ENCODE measurements at places on chromosomes 16 and 17.

DNA sequence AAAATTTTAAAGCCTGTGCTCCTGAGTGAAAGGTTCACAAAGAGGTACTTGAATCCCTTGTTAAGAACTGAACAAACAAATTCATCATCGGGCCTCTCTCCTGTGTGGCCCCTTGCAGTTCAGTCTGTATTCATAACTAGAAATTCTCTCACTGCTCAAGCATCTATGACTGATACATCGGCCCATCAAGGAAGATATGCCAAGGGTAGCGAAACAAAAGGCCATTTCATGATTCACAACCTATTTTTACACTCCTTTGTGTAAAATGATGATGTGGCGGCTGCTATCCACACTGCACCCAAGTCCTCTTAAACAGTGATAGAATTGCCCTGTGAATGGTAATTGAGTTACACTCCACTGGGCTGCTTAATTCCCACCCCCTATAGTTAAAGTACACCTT lies 204.6 kb downstream of the STX8 start:
- DNase-seq, result peak; percentile 67

- DNase-seq, result peak; percentile 25
Observed at GRCh38 chr16:52812678-52813556, 239.8 kb downstream of the CHD9NB start.

- no peak for DNase-seq
Observed at GRCh38 chr17:42414704-42415409, 8.2 kb downstream of the CAVIN1 start.

GRCh38 chr17:7216242-7217112 lies 3.2 kb downstream of the DLG4 start:
- DNase-seq, result no peak

DNA sequence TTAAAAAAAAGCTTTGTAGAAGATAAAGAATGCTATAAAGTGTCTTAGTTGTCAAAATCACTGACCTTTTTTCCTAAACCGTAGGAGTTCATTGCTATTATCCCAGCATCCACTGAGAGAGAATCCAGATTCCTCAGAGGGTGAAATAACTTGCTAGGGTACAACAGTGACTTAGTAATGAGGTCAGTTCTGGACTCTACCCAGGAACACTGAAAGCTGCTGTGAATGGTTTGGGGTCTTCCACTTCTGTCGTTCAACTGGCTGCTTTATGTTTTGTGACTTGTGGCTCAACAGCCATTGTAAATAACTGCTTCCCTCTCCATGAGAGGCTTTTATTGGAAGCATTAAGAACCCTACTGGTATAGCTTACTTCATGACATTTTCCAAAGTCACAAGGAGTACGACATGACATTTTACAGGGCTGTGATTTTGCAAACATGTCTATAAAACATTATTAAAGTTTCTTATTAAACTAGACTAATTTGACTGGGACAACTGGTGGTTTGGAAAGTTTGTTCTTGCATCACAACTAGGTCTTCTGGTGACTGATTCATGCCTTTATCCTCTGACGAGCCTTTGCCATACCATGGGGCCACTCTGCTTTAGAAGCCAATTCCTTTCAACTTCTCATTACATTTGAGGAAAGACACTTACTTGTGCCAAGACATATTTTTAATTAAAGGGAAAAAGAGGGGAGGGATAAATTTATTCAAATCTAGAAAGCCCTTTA lies 92.2 kb upstream of the CDH11 start:
- no peak for DNase-seq
